ENCODE measurements at places on chromosomes 5 and 9.

GRCh38 chr5:113245427-113246225 lies 189.2 kb downstream of the TSSK1B start:
- DNase-seq = no peak

- peak; percentile 21 for DNase-seq
These were observed 426.7 kb upstream of the FTMT start for GRCh38 chr5:121424976-121425375.

- DNase-seq = no peak
These were observed 51.8 kb upstream of the CDKN2B start for GRCh38 chr9:22060831-22061383.

- DNase-seq = peak; percentile 78
These were observed 1.9 kb downstream of the LPAR1 start for GRCh38 chr9:111036429-111036789.

- no peak for DNase-seq
These were observed 250.8 kb downstream of the SEC61B start for GRCh38 chr9:99472916-99473245.

DNA sequence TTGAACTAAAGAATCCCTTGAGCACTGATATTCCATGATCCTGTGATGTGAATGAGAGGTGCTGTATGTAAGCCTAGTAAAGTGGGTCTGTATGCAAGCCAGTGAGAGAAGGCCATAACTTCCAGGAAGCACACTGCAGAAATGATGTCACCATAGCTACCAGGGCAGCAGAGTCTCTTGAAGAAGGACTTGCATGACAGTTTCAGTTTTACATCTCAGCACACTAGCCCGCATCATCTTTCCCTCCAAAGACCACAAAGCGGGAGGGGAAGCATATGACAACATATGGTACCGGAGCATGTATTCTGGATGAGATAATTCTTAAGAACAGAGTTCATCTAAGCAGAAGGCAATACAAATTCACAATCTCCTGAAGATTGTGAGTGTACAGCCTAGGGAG lies 37.6 kb upstream of the MAST4 start:
- DNase-seq = no peak

- DNase-seq = no peak
These were observed 272.2 kb upstream of the IRX2 start for GRCh38 chr5:3023656-3024055.

GRCh38 chr5:132496191-132496630 lies 5.6 kb upstream of the IRF1 start:
- peak; percentile 91 for DNase-seq

- DNase-seq = no peak
These were observed 119.5 kb upstream of the LMX1B start for GRCh38 chr9:126494264-126494663.

GRCh38 chr5:142360051-142360498 lies 35.3 kb upstream of the SPRY4 start:
- no peak for DNase-seq

DNA sequence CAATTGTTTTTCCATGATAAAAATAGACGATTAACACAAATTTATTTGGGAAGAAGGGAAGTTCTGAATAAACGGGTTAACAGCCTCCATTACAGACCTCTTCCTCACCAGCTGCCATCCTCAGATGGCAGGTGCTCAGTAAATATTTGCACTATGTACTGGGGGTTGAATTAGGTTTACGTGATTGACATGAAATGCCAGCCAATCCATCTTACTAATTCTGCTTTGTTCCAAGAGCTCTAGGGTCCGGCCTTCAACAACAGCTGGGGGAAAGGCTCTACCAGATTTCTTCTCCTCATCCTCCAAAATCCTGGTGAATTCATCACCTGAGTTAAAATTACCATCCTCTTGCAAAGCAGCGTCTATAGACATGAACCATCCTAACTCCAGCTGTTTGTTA lies 104.6 kb downstream of the MTX3 start:
- no peak for DNase-seq

DNA sequence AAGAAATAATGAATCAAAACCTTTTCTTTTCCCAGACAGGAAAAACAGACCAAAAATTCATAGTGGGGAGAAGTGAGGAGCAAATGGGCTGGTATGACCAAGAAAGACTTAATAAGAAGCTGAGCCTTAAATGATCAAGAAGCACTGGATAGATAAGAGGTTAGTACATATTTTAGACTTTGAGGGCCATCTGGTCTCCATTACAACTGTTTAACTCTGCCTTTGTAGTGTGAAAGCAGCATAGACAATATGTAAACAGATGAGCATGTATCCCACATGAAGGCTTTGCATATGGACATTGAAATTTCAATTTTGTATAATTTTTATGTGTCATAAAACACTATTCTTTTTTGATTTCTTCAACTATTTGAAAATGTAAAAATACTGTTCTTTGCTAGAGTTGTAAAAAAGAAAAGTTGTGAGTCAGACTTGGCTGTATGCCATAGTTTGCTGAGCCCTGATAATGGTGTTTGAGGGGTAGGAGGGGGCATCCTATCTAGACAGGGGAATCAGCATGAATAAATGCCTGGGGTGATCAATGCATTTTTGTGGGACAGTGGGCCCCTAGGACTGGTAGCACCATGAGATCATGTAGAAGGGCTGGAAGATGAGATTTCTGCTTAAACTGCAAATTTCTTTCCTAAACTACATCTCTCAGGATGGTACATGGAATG lies 91.8 kb upstream of the GPR151 start:
- peak; percentile 20 for DNase-seq
